ENCODE measurements at places on chromosomes 7 and 10.

- peak; percentile 26 for DNase-seq
Measured at GRCh38 chr7:85554236-85555178, 367.7 kb upstream of the SEMA3D start.

GRCh38 chr7:113283861-113284260, 165.5 kb upstream of the SMIM30 start:
- no peak for DNase-seq

DNA sequence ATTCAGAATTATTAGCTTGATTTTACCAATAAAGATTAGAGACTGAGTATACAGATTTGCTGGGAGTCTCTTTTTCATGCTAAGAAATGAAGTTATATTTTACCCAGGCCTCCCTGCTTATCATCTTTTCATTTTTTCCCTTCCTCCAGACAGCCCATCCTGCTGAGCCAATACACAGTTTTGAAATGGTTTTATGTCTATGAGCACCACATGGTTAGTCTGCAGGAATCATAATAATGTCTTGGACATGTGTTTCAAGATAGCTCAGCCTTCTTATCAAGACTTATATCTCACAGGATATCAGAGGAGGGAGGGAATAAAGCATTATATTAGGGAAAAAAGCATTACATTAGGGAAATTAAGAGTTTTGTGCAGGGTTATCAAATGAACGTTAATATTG, 157.1 kb downstream of the EXOC4 start:
- no peak for DNase-seq

DNA sequence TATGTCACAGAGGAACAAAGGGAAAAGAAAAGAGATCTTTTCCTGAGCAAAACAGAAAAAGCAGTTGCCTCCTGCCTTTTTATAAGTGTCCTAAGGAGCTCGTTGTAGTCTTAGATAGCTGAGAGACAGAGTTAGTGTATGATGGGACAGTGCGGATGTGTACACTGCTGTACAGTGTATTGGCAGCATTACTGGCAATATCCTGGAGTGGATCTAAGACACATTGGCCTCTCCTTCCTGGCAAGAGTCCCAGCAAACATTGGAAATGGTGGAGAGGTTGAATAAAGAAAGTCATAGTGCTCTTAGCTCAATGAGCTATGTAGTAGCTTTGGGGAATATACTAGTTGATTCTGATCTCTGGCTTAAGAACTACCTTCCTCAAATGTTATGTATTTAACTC, 22.7 kb downstream of the GARS1 start:
- no peak for DNase-seq

DNA sequence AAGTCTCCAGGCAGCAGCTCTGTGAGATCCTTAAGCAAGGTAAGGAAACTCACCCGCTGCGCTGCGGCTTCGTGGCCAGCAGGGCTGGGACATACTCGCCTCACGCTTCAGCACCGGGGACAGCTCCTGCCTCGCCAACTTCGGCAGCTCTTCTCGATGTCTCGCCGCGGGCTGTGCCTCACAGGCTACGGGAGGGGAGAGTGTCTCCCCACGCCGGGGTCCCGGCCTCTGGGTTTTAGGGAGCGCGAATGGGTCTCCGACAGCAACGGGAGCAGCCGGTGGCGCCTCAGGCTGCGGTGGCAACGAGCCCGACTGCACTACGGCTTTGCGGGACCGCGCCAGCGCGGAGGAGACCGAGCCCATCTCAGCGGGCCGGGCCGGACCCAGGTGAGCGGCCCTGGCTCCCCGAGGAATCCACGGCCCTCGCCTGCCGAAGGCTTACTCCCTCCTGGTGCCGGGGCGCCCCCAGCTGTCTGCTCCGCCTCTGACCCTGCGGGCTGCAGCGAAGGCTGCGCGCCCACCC, 62.4 kb downstream of the LSM5 start:
- DNase-seq = peak; percentile 93

Data from ELF-1 (cell line).